ENCODE measurements at places on chromosomes 7 and 10.

- DNase-seq, result no peak
These were observed 198.7 kb downstream of the DGKI start for GRCh38 chr7:137647905-137648565.

DNA sequence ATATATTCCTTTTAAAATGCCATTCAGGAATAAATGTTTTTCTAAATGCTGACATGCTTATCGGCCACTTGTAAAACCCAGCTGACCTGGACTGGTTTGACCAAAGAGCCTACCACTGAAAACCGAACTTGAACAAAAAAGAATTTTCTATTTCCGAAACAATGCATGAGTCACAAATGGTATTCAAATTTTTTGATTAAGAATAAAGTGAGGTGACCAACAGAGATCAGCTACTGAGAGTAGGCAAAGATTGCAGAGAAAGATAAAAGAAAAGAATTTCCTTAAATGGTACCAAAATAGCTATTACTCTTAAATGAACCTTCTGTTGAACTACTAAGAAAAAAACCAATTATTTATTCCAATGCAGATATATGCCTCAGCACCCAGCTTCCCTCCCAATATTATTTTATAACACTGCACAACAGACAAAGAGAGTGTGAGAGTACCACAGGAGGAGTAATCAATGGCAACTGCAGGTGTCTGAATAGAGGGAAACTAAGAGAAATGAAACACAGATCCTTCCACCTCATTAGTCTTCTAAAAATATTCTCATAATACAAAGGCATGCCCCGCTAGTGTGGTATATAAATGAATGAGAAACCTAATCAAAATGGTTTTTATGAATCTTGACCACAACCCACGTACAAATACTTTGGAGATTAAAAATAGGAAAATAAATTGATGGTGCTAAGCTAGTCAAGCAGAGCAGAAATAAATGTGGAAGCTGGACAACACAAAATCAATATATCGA is 20.1 kb downstream of the OSBPL3 start:
- no peak for DNase-seq

DNA sequence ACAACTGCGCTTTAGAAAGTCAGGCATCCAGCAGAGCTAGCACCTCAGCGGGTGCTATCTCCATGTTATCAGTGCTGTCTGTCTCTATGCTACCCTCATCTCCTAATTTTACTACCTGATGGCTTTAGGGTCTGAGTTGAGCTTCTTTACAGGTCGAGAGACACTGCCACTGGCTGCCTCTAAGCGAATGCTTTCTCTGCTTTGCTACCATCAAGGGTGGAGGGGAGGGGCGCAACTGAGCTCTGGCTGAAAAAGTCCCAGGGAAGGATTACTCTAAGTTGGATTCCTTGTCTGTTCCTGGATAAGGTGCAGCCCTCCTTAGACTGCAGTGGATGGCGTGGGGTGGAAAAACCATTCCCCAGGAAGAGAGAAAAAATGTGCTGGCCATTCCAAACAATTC is 105.7 kb downstream of the CDK14 start:
- DNase-seq, result no peak

DNA sequence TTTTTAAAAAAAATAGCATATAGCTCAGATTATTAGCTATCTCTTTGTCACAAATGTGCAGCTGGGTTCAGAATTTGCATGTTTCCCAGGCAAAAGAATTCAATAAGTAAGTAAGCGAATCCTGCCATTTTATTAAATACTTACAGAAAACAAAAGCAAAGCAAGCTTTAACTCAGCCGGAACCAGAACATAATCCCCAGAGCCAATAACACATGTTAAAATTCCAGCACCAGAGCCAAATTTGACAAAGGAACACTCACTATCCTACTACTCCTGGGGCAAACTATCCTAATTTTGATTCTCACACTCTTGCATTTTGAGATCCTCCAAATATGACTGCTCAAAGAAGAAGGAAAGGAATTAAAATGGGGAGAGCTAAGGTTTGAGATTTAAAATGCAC is 32.6 kb downstream of the LRRTM3 start:
- DNase-seq, result no peak

DNA sequence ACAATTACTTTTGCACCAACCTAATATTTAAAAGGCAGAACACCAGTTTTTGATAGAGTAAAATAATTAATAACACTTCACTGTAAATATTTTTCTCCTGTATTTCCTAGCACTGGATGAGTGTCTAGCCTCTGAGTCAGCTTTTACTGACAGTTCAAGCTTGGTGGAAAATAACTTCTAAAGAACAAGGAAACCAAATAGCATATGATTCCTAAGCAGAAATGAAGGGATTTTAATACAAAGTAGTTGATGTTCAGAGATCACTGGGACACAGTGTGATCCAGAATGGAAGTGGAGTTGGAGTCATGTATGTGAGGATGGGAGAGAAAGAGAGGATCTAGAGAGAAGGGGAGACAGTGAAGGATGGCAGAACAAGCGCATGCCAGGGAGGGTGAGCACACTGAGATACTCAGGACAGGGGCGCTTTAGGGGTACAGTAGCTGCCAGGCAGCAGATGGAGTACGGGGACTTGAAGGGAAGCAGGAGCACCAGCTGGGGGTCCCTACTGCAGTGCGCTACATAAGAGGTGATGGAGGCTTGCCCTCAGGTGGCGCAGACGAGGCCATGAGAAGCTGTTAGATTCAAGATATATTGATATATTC is 117.9 kb upstream of the KLF6 start:
- no peak for DNase-seq

- no peak for DNase-seq
These were observed 30.0 kb downstream of the DGKI start for GRCh38 chr7:137816696-137817320.

DNA sequence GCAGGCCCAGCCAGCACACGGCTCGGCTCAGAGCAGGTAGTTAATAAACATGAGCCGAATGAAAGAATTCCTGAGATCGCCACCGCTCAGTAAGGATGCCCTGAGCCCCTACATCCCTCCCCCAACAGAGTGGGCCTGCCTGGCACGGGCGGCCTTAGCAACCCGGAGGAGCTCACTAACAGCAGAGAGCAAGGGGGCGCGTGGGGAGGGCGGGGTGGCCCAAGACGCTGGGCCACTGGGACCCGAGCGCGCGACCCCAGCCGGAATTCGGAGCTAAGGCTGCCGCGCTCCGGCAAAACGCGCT is 403 bp upstream of the ENO4 start:
- no peak for DNase-seq

DNA sequence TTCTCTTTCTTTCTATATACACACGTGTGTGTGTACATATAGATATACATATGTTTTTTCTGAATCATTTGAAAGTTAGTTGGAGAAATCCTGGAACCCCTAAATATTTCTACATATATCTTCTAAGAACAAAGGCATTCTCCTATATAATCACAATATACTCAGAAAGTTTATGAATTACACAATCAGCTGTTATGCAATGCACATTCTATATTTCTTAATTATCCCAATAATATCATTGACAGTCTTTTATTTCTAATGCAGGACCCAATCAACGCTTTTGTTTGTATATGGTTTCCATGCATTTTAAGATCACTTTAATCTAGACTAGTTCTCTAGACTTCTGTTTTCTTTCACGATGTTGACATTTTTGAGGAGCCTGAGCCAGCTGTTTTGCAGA is 27.7 kb upstream of the ZNF746 start:
- no peak for DNase-seq

DNA sequence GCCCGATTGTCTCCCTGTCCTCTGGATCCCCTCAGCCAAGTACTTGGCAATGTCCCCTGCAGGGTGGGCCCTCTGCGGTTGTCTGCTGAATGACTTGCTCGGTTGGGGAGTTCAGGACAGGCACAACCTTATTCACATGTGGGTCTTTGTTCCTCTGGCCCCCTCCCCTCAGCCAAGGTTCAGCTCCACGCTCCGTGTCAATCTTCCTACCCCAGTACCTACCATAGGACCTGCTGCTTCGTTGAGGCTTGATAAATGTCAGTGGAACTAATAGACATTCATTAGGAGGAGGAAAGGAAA is 7.1 kb downstream of the CPA5 start:
- no peak for DNase-seq

- no peak for DNase-seq
These were observed 61.8 kb downstream of the ADD3 start for GRCh38 chr10:110069502-110069982.

DNA sequence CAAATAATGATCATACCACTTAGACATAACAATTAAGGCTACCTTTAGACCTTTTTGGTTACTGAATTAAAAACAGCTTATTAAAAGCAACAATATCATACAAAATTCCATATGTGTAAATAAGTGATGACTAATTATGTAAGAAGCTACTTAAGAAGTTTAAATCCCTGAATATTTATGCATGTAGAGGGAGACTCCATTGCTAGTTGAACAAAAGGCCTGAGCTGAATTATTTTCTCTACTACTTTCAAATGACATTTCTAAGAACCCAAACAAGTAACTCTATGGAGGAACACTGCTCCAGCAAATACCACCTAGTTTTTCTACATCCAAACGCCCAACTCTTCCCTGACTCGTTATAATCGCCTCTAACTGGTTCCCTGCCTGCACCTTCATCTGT is 31.5 kb downstream of the EPC1 start:
- DNase-seq, result no peak

DNA sequence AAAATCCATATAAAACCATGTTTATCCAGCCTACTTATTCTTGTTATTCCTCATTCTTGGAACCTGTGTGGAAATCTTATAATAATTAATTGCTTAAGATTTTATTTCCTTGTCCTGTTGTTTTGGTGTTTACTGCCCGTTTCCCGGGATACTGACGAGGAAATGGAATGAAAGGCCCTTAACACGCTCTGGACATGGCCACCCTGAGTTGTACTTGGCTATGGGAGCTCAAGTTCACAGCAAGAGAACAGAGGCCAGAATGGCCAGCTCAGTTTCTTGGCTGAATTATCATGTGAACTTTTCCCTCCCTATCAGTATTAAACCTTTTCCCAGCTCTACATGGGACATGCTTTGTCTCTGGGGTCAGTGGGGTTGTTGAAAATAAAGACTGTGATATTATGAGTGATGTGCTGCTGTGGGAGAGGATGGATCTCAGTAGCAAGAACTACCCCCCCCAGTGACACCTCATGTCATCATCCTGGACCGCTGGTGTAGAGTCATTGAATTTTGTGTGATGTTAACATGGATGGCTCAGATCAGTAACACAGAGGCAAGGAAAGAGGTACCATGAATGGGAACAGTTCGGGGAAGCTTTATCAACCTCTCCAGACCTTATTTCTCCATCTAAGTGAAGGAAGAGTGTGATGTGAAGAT is 87.0 kb upstream of the IGFBP3 start:
- DNase-seq, result no peak

GRCh38 chr7:106657085-106657991 is 3.6 kb downstream of the CCDC71L start:
- no peak for DNase-seq

DNA sequence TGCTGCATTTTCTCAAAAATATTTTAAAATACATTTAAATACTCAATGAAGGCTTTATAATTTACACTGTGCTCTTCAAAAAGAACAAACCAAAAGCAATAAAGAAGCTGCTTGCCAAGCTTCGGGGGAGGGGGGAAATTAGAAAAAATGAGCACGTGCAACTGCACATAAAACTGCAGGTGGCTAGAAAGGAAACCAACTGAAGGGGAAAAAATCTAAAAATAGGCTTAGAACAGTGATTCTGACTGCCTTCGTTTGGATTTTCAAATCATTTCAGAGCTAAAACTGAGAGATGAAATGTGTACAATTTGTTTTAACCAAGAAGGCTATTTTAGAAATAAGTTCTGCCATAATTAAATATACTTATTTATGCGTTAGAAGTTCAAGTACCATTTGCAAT is 61.4 kb downstream of the ABI1 start:
- no peak for DNase-seq

DNA sequence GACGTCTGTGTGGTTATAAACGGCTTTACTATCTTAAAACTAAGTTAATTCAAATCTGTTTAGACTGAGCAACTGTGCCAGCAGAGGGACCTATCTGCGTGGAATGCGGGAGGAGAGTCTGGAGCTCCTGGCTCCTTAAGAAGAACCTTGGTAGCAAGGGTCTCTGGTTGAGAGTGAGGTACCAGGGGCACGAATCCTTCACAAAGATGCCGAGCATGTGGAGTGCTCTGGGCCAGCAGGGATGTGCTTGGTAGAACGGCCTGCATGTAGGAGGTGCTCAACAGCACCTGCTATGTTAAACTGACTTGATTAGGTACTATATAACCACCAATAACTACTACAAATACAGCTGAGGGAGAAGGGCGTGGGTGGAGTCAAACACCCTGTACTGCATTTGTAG is 102.6 kb downstream of the VIPR2 start:
- no peak for DNase-seq

GRCh38 chr10:36089790-36090440 is 447.8 kb upstream of the FZD8 start:
- DNase-seq, result no peak

- DNase-seq, result no peak
These were observed 125.4 kb downstream of the ITIH5 start for GRCh38 chr10:7541137-7542087.

- no peak for DNase-seq
These were observed 349.8 kb downstream of the PHTF2 start for GRCh38 chr7:78148166-78148894.

DNA sequence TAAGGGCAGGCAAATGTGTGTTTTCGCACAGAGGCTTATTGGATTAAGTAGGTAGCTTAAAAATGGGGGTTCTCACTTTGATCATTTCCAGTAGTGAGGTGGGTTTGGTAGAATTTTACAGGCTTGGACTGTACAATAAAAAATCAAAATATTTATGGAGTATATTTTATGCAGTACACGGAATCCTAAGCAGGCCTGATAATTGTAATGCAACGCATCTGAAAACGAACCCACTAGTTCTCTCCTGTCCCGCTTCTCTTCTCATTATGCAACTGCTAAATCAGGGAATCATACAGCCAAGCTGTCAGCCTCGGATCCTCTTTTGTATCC is 377 bp upstream of the POLR1F start:
- no peak for DNase-seq

DNA sequence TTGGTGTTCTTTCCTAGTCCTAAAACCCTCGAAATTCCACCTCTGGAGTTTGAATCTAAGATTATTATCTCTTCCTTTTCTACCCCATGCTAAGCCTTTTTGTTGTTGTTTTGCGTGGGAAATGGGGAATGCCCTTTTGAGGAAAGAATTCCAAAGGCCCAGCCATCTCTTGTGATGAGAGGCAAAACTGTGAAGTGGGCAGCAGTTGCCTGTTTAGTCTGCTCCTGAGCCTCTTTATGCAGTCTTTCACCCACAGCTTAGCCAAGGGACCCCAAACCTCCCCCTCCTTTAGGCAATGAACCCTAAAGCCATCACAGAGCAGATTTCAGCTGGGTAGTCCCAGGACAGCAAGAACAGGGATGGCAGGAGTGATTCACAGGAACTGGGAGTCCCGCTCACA is 95.5 kb downstream of the DNMBP start:
- no peak for DNase-seq

GRCh38 chr7:134315679-134316538 is 821 bp downstream of the SLC35B4 start:
- no peak for DNase-seq

Measured in stimulated activated CD8-positive, alpha-beta memory T cell treated with anti-CD3 and anti-CD28 coated beads, Interleukin-4, amount 100 ng/mL, for 1 hour (primary cell).